Choroid plexus epithelial cell (primary cell): ENCODE measurements at places on chromosomes 4 and X.
A peak's percentile ranks its signal among the peaks of the same experiment; 100 is the strongest.

- DNase-seq = no peak
Measured at GRCh38 chr4:87310691-87311335, 11.9 kb downstream of the HSD17B13 start.

DNA sequence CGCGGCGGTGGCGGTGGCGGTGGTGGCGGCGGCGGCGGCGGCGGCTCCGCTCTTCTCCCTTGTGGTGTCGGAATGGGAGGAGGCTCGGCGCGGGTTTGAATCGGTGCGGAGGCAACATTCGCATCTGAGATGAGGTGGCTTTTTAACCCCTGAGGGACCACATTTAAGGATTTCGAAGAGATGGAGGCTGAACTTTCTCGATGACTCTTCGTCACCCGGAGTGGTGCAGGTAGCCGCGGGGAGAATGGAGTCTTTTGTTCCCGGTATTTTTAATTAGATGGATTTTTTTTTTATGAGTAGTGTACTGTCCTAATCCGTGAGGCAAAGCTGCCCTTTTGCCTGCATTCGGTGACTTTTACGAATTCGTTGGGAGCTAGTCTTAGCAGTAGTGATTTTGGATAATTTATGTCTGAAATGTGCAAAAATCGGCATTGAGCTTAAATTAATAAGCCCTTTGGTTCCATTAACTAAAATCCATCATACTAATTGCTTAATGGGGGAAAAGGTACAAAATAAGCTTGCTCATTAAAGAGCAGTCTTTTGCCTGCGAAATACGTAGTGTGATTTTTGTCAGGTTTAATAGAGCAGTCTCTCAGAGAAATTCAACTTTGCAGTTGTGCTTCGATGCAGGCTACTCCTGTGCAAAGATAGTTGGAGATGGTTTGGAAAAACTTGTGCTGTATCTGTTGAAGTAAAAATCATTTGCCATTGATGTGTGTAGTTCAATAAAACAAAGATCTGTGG, 206.2 kb downstream of the TENM3 start:
- DNase-seq = peak; percentile 48

DNA sequence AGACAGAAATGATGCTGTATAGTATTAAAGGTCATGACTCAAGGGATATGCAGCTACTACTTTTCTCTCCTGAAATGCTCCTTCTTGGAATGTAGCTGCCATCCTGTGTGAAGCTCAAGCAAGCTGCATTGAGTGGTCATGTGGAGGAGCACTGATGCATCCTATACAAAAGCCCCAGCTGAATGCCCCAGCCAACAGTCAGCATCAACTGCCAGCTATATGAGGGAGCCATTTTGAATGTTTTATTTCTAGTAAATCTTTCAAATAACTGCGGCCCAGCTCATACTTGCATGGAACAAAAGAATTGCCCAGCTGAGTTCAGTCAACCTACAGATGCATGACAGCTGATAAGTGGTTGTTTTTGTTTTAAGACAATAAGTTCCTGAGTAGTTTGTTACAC, 165.0 kb upstream of the GEMIN8 start:
- DNase-seq = no peak

GRCh38 chr4:79249881-79250503, 75.9 kb downstream of the NAA11 start:
- no peak for DNase-seq

GRCh38 chrX:8868906-8869305, 67.7 kb upstream of the FAM9A start:
- DNase-seq = peak; percentile 56

DNA sequence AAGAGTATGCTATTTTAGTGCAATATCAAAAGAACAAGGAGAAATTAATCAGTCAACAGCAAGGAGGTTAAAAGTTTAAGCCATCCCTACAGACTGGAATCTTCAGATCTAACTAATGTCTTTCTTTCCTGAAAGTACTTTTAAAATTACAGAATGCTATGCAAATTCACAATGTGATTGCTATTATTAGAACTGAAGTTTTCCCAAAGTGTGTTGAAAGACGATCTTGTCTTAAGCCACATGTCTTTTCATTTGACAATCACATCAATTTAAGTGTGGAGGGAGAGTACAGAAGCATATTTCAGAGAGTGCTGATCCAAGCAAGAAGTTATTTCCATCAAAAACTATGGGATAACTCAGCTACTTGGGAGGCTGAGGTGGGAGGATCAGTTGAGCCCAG, 64.7 kb upstream of the TNIP3 start:
- peak; percentile 20 for DNase-seq

DNA sequence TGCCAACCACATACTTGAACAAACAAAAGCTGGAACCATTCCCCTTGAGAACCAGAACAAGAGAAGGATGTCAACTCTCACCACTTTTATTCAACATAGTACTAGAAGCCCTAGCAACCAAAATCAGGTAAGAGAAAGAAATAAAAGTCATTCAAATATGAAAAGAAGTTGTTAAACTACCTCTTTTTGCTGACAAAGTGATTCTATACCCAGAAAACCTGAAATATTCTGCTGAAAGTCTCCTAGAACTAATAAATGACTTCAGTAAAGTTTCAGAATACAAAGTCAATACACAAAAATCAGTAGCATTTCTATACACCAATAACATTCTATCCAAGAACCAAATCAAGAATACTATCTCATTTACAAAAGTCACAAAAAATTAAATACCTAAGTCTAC, 187.0 kb downstream of the UGT8 start:
- DNase-seq = no peak

- DNase-seq = no peak
Measured at GRCh38 chr4:75030649-75031235, 97.8 kb downstream of the PARM1 start.

DNA sequence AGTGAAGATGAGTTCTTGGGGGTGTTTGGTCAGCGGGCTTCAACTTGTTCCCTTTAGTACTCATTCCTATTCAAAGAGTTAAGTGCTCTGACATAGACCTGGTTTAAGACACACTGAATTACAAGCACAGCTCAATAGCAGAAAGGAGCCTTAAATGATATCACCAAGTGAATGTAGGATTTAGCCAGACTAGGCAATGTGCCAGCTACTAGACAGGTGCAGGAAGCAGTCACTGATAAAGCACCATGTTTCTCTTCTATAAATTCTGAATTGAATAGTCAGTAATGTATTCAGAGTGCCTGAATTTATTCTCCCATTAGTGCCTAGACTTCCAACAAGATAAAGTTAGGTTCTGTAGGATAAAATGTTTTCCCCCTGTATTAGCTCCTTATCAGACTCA, 63.6 kb downstream of the ASB9 start:
- no peak for DNase-seq

DNA sequence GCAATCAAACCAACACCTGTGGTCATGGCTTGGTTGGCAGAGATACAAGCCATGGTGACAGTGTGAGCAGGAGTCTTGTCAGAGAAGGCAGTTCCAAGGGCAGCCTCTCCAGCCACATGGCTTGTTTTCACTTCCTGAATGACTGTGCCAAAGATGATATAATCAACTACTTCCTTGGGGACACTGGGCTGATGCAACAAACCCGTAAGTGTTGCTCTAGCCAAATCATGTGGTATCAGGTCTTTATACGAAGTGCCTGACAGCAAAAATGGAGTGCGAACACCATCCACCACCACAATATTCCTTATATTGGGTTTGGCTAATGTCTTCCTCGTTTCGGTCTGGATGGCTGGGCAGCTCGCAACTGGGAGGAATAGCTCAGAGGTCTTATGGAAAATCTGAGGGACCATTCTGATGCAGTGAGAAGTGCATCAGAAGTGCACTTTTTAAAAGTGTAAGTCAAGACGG, 922.0 kb downstream of the NLGN4X start:
- DNase-seq = no peak

- DNase-seq = peak; percentile 54
Measured at GRCh38 chrX:102950908-102951866, 14.1 kb downstream of the RAB40AL start.

- no peak for DNase-seq
Measured at GRCh38 chr4:40150932-40151331, 45.9 kb upstream of the RHOH start.

GRCh38 chr4:152805071-152805650, 25.4 kb downstream of the ARFIP1 start:
- DNase-seq = no peak

- peak; percentile 75 for DNase-seq
Measured at GRCh38 chr4:85780664-85781063, 305.7 kb downstream of the ARHGAP24 start.

GRCh38 chrX:123809854-123810375, 49.9 kb upstream of the XIAP start:
- DNase-seq = no peak

DNA sequence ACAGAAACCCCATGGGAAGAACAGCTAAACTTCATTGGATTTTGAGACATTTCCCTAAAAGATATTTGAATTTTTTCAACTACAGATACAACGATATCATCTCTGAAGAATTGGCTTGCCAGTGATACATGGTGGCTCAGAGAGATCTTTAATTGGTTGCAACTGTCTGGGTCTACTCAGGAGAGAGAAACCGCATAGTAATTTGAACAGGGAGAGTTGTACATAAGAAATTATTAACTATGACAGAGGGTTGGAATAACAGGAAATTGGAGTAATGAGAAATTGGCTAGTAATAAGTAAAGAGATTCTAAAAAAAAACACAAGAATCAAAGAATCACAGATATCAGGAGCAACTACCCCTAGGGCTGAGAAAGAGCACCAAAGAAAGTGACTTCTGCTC, 118.4 kb downstream of the KLHL13 start:
- no peak for DNase-seq

DNA sequence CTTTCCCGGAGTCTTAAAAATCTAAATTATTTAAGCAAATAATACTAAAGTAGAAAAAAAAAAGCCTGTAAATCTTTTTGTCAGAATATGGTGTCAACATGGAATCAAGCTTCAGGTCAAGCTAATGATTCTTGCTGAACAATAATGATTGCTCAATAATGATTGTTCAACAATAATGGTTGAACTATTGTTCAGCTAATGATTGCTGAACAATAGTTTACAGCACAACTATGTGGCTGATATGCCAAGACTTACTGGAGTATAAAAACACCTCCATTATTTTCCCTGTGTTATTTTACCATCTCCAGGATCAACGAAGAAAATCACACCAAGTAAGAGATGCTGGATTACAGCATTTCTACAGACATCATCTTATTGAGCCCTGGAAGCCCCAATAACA, 35.1 kb upstream of the SMIM31 start:
- DNase-seq = no peak

GRCh38 chr4:37649268-37649667, 36.9 kb downstream of the RELL1 start:
- no peak for DNase-seq

DNA sequence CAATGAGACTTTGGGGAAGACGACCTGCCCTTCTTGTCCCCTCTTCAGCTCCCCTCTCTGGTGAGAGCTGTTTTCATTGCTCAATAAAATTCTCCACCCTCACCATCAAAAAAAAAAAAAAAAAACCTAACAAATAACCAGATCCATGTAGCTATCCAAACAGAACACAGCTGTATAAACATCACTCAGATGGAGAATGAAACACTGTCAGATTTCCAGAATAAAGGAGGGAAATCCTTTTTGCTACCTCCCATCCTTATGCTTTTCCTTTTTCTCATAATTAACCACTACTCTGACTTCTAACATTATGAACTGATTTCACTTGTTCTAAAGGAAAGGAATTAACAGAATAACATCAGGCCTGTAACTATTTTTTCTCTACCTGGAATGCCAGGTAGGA, 155.6 kb downstream of the PPP4R3C start:
- DNase-seq = no peak

GRCh38 chr4:173012608-173013007, 156.0 kb upstream of the GALNT7 start:
- no peak for DNase-seq

DNA sequence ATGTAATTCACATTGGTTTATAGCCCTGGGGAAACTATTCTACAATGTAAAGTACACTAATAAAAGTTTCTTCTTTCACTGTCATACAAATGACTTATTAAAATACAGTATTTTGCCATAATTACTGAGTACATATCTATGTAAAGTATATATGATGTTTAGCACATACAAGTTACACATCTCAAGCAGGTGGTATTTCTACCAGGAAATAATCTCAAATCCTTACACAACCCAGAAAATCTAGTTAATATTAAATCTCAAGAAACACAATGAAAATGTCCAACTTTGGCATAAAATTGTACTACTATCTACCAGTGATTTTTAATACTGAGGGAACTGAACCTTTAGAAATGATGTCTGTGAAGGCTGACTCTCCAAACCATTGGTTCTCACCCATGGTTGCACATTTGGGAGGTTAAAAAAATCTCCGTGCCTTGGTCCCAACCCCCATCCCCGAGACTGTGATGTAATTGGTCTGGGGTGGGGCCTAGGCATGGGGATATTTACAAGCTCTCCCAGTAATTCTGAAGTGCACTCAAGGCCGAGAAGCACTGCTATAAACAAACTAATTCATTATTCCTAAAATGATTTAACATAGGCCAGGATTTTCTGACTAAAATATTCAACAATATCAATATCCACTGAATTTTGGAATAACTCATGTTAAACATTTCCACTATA, 27.6 kb downstream of the MAP3K15 start:
- no peak for DNase-seq

GRCh38 chr4:14178421-14178820, 550.9 kb upstream of the BOD1L1 start:
- DNase-seq = peak; percentile 66

DNA sequence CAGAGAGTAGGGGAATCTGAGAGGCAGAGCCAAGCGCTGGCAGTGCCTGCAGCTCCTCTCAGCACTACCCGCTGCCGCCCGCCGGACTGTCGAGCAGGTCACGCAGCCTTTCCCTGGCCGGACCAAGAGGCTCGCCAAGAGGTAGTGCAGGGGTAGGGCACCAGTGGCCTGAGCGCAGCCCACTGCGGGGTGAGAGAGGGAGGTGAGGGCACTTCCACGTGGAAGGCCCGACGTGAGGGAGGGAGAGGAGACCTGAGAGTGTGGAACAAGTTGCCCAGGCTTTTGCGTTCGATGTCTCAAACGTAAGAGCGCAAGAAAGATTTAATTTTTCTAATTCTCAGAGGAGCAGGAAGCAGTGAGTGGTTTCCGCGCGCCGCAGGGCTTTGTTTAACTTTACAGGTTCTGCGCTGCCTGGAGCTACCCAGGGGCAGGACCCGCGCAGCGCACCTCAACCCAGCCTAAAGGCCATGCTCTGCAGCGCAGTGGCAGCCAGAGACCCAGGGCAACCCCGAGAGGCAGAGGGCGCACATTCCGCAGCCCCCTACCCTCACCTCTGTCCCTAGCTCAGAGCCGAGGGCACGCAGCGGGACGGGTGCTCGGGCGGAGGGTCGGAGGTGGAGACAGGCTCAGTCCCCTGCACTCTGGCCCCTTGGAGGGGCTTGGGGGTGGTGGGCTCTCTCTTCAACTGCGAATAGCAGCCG, 14.9 kb downstream of the ARHGAP36 start:
- DNase-seq = no peak
